ENCODE measurements at places on chromosomes 7 and 10. TPM values are rescaled to one million over a fixed set of nuclear protein-coding genes. Genes with fewer than 3 reads are reported as not detected.

The DNA2 gene
- total RNA-seq: 12.0 TPM

The JCAD gene
- 26.1 TPM for total RNA-seq

The NUP205 gene
- total RNA-seq: 34.8 TPM

The LMOD2 gene
- 135 TPM for total RNA-seq

The ACBD7 gene
- total RNA-seq: 1.0 TPM

The VGF gene
- total RNA-seq: not detected
